ENCODE measurements at places on chromosomes 13 and 19. TPM values are rescaled to one million over a fixed set of nuclear protein-coding genes. Genes with fewer than 3 reads are reported as not detected.

The PEG3 gene
- not detected for total RNA-seq

GRCh38 chr13:42398533-42398932, 126.6 kb downstream of the AKAP11 start:
- H3K4me3 ChIP-seq = no peak overlapping the region
- no peaks in the 10 kb centered on the region for H3K27me3 ChIP-seq
- H3K4me1 ChIP-seq = peaks cover 46% of the 10 kb centered on the region
- no peak for DNase-seq

DNA sequence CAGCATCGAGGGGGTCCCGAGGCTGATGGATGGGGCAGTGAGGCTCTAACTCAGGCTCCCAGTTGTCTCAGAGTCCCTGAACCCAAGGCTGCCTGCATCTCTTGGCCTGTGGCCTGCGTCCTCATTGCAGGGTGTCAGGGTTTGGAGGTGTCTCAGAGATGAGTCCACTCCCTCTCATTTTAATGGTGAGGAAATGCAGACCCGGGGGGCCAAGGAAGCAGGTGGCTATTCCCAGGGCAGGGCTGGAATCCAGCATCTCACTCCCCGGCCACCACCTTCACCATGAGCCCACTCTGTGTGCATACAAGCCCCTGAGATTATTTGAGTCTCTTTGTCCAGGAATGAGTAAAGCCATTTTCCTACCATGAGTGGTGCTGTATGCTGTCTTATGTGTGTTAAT, 21.4 kb downstream of the TEX29 start:
- DNase-seq = no peak
- H3K27ac ChIP-seq = no peak overlapping the region
- no peaks in the 10 kb centered on the region for H3K27me3 ChIP-seq
- no peaks in the 10 kb centered on the region for H3K4me1 ChIP-seq

The ADAMTS10 gene
- total RNA-seq = 67.2 TPM

The RUVBL2 gene
- total RNA-seq = 27.9 TPM
